ENCODE measurements at places on chromosomes 6 and 20.

DNA sequence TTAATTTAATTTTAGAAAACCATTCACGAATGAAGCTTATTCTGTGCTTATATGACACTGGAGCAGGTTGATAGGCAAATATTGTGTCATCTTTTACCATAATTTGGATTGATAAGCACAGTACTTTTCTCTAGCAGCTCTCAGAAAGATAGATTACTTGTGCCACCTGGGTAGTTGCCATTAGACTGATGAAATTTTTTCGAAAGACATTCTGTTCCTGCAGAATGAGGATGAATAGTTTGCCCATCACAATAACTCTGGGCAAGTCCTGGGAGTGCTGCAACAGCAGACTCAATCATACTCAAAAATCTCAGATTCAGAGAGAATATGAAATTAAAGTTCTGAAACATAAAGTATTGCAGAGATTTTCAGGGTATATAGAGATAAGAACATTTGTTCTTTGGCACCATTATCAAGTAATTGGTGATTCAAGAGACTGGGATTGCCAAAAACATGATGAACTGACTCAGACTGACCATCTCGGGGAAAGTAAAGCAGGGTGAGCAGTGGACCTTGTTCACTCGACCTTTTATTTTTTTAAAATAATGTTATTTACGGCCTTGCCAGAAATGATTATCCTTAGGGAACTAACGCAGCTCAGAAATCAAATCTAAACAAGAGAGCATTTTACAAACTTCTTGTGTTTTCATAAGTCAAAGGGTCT is 65.8 kb upstream of the PTCHD4 start:
- DNase-seq, result no peak

- peak; percentile 34 for DNase-seq
Observed at GRCh38 chr6:42423244-42423643, 28.5 kb downstream of the TRERF1 start.

DNA sequence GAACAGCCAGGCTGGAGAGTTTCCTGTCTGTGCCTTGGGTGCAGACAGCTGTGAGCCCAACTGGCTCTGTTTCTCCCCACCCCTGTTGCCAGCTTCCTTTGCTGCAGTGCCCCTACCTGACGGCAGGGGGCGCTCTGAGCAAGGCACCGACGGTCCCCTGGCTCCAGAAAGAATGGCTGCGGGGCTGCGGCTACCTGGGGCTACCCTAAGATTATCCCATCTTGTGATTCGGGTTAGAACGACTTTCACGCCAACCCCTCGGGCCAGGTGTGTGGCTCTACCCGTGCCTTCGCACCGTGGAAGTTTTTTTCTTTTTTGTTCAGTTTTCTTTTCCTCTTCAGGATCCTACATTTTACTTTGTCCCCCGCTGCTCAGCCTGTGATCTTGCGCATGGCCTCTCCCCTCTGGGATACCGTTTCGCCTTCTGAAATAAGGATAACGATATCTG is 33.4 kb upstream of the AAR2 start:
- DNase-seq, result peak; percentile 58

GRCh38 chr6:156839591-156840001 is 62.4 kb downstream of the ARID1B start:
- DNase-seq, result no peak

DNA sequence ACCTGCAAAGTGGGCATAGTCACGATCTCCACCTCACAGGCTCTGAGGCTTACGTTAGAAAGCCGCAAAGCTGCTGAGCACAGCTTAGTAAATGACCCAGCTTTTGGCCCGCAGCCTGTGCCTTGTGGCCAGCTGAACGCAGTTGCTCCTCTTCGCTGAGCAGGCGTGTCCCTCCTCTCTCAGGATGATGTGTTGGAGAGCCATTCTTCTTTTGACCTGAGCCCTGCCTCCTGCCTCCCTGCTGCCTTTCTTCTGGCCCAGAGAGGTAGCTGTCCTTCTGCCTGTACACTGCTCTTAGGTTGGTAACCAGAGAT is 47.6 kb upstream of the MYL9 start:
- no peak for DNase-seq

DNA sequence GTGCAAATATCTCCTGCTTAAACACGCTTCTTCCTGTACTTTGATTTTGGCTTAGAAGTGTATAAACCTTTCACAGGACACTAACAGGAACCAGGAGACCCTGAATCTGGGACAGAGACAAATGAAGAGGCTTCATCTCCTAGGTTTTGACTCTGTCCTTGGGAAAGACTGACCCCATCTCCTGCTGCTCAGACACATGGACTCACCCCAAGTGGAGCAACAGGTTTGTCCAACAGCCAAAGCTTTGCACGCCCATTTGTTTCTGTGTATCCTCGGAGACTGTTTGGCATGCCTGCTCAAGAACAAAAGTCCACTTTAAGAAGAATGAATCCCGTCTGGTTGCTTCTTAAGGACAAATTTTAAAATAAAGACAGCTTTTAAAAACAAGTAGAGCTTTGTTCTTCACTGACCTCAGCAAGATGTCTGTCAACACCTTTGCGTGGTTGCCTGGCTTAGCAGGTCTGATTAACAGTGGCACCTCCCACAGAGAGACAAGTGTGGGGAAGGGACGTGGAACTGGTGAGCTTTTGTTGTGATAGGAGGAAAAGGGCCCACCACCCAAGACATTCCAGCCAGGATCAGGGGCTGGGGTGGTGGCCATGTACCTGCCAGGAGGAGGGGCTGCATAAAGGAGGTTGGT is 202.6 kb downstream of the SOD2 start:
- no peak for DNase-seq

GRCh38 chr20:24998631-24999445 is 6.3 kb upstream of the APMAP start:
- no peak for DNase-seq

GRCh38 chr6:40323881-40324634 is 263.1 kb downstream of the LRFN2 start:
- DNase-seq, result no peak

DNA sequence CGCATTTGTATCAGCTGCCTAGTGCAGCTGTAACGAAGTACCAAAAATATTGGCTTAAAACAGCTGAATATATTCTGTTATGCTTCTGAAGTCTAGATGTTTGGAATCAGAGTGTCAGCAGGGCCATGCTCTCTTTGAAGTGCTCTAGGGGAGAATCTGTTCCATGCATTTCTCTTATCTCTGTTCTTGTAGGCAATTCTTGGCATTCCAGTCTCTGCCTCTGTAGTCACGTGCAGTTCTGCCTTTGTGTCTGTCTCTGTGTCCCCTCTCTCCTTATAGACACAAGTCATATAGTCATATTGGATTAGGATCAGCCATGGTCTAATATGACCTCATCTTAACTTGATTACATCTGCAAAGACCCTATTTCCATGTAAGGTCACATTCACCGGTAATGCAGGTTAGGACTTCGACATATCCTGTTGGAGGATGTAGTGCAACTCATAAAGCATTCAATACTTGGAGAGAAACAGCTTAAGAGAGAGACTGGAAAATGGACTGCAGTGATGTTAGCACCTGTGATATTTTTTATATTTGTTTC is 18.6 kb downstream of the FAM83B start:
- no peak for DNase-seq

DNA sequence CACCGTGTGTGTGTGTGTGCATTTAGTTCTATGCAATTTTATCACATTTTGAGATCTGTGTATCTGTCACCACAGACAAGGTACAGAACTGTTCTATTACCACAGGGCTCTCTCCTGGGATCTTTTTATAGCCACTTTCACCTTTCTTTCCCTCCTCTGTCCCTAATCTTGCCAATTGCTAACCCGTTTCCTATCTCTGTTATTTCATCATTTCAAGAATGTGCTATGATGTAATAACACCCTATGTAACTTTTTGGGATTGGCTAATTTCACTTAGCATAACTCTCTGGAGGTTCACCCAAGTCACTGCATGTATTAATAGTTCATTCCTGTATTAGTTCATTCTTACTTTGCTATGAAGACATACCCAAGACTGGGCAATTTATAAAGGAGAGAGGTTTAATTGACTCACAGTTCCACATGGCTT is 657.7 kb downstream of the QKI start:
- no peak for DNase-seq

DNA sequence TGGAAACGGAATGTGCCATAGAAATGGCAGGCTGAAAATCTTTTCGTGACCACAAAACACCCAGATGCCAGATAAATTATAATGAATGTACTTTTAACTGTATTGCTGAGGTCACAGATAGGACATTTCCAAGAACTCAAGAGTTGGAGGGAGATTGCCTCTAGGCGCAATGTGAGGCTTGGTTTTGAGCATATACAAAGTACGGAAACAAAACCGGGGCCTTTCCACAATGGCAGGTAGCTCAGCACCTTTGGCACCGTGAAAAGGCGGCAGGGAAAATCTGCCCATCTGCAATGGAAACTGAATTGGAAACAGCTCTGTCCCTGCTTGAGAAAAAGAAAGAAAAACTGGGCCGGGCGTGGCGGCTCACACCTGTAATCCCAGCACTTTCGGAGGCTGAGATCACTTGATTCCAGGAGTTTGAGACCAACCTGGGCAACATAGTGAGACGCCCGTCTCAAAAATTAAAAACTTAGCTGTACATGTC is 10.5 kb upstream of the C20orf144 start:
- no peak for DNase-seq

DNA sequence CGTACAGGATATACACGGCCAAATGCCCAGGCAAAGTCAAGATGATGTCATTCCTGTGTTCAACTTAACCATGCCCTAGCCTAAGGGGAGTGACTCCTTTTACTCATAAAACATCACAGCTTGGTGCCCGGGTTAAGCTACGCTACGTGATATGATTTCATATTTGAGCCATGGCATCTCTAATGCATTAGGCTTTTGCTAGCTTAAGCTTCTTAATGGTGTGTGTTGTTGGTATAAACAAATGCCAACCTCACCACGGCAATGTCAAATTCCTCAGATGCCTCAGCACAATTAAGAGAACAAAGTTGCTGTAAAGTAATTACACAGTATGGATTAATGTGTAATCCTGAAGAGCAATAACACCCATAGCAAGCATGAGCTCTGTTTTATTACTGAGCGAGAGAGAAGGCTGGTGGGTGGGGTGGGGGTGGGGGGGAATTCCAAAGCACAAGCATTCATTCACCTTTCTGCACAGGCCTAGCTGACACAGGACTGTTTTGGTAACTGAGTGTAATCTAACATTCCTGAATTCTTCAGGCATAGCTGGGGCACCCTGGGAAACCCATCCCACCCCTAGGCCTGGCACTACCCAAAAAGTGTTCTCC is 44.7 kb upstream of the CNKSR3 start:
- DNase-seq, result no peak

DNA sequence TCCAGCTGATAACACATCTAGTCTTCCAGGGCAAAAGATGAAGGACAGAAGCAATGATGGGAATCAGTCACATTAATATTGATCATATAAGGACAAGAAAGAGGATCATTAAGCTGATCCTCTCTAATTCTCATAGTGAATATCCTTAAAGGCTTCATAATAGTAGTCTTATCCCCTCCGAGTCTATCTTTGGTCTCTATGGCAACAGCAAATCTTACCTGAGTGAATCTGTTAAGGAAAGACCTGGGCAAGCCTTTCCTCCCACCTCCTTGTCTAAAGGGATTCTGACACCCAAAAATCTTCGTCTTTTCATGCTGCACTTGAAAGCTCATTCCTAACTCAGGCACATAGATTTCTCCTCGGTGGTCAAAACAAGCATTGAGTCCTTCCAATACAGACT is 86.4 kb upstream of the LYRM2 start:
- no peak for DNase-seq

- no peak for DNase-seq
Observed at GRCh38 chr20:21739161-21739560, 33.7 kb downstream of the PAX1 start.

DNA sequence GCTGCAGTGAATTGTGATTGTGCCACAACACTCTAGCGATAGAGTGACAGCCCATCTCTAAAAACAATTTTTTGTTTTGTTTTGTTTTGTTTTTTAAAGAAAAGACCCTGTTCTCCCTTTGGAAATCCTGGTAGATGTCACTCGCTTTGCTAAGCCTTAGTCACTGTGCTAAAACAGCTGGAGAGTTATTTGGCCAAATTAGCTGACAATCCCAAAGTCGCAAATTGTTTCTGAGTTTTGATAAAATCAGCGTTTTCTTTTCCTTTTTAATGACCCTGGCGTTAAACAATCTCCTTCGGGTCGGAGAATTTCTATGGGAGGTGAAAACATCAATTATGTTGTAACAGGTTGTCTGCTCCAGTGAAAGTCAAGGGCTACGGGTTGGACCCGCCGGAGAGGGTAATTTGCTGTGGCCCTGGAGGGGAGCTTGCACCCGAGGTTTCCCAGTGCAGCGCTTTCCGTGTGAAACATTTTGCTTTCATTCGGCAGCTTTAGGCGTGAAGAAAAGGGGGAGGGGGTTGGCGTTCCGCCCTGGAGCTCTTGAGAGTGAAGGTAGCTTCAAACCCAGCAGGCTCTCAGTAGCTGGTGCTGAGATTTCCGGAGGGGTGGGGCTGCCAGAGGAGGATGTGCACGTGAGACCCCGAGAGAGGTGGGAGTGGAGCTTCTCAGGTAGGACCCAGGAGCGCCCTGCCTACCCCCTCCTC is 296.6 kb downstream of the PHACTR1 start:
- peak; percentile 51 for DNase-seq

DNA sequence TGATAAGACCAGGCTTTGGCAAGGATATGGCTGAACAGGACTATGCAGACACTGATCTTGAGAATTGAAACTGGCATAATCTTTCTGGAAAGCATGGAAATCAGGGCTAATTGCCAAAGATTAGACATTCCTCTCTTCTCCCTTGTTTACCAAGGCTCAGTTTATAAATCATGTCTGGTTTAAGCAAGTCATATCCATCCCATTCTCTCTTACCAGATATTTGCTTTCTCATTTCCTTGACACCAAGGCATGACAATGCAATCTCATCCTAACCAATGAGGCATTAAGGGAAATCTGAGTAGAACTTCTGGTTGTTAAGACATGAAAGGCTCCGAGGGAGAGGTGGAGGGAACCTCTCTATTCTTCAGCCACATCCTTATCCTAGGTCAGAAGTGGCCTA is 110.3 kb upstream of the CEP85L start:
- no peak for DNase-seq

DNA sequence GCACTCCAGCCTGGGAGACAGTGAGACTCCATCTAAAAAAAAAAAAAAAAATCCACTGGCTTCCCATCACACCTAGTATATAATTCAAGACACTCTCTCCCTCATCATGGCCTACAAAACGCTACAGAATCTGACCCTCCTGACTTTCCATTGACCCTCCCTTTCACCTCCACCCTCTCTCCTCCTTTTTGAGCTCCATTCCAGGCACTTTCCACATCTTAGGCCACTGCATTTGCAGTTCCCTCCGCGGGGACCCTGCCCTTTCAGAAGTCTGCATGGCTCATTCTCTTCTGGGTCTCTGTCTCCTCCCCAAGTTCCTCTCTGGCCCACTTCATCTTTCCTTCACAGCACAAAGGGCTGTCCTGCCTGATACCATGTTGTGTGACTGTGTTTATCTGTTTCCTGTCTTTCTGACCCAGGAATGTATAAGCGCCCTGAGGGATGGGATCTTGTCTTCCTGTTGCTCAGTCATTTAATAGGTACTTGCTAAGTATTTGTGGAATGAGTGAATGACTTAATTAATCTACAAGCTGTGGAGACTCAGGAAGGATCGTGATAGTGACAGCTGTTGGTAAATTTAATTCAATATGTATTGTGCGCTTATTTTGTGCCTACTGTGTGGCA is 35.2 kb downstream of the NCR2 start:
- DNase-seq, result no peak
